Camera-type eye (tissue), 1 donor: ENCODE measurements at places on chromosomes 2 and 18. TPM values are rescaled to one million over a fixed set of nuclear protein-coding genes. Genes with fewer than 3 reads are reported as not detected.

SULT1C2 gene
- 3.9 TPM for total RNA-seq

CHST10 gene
- 27.2 TPM for total RNA-seq

SIX2 gene
- 12.4 TPM for total RNA-seq

FAM237A gene
- total RNA-seq: not detected

SERPINB10 gene
- 1.3 TPM for total RNA-seq

RNPEPL1 gene
- 25.6 TPM for total RNA-seq

MAPK4 gene
- 16.1 TPM for total RNA-seq
